ENCODE measurements at places on chromosomes 7 and 10. TPM values are rescaled to one million over a fixed set of nuclear protein-coding genes. Genes with fewer than 3 reads are reported as not detected.

DNA sequence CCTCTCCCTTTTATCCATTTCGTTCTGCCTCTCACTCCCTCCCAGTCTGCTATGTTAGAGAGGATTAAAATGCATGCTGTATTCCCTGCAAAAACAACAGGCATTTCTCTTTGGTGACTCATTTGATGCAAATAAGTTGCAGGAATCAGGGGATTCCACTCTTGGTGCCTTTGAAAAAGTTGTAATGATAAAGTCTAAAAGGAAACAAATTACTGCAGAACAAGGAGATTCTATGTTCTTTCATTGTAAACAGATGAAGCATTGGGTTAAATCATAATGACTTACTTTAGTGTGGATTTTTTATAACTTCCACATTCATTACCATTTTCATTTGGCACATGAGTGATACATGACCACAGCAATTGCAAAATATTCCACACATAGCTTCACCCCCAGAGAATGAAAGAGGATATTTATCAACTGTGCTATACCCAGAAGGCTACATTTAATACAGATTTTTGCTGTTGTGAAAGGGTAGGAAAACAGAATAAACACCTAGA is 33.4 kb upstream of the ABLIM1 start:
- no peak for DNase-seq

NPC1L1 gene
- 0.02 TPM for polyA plus RNA-seq

EGFR gene
- polyA plus RNA-seq, result 13.3 TPM

- DNase-seq, result no peak
Measured at GRCh38 chr7:153440715-153441114, 611.5 kb upstream of the DPP6 start.

DGKI gene
- 0.14 TPM for polyA plus RNA-seq
